ENCODE measurements at places on chromosomes 1 and 21.

DNA sequence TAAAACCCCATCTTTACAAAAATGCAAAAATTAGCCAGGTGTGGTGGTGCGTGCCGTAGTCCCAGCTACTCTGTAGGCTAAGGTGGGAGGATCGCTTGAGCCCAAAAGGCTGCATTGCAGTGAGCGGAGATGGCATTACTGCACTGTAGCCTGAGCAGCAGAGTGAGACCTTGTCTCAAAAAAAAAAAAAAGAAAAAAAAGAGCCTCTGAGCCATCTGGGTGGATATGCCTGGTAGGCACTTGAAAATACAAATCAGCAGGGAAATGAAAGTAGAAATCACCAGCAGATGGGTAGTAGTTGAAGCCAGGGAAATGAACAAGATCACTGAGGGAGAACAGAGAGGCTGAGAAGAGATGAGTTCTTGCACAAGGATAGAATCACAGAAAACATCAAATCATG, 131.0 kb upstream of the HMCN1 start:
- no peak for DNase-seq

DNA sequence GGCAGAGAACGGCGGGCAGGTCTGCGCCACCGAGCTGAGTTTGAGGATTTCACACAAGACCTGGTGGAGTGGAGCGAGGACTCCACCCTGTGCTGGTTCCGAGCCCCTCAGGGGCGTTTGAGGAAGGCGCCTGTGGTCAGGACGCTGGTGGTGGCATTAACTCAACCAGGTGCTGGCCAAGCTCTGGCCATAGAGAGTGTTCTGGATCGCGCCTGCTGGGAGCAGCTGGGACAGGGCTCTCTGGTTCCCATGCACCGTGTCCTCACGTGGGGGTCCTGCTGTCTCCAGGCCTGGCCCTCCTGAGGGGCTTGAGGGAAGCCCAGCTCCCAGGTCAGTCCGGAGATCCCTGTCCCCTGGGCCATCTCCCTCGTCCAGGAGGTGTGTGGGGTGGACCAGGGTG, 24.8 kb upstream of the TTC34 start:
- no peak for DNase-seq

GRCh38 chr1:94846308-94846707, 26.2 kb downstream of the SLC44A3 start:
- DNase-seq: no peak

- DNase-seq: no peak
Observed at GRCh38 chr1:12338017-12338416, 108.2 kb downstream of the VPS13D start.

GRCh38 chr1:92323473-92324453, 24.9 kb downstream of the RPAP2 start:
- no peak for DNase-seq

DNA sequence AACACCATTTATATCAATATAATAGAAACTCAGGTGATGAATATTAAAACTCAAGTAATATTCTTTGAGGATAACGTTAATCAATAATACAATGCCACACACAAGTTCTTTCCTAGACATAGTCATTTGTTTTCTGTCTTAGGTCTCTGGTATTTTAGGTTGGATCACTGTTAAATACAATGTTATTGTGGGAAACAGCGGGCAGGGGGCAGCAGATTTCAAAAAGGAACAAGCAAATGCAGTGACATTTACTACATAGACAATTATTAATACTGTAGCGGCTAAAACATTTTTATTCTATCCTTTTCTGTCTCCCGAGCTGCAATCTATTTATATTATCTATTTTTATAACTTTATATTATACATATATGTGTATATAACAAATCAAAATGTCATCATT, 186.4 kb upstream of the ZNHIT6 start:
- peak; percentile 0 for DNase-seq

GRCh38 chr1:87880764-87881163, 552.1 kb downstream of the LMO4 start:
- DNase-seq: no peak

- DNase-seq: no peak
Observed at GRCh38 chr1:241593186-241593585, 47.0 kb downstream of the CHML start.

GRCh38 chr1:53696990-53697389, 42.0 kb downstream of the GLIS1 start:
- DNase-seq: no peak

GRCh38 chr1:204123376-204123775, 28.5 kb downstream of the ETNK2 start:
- DNase-seq: no peak

DNA sequence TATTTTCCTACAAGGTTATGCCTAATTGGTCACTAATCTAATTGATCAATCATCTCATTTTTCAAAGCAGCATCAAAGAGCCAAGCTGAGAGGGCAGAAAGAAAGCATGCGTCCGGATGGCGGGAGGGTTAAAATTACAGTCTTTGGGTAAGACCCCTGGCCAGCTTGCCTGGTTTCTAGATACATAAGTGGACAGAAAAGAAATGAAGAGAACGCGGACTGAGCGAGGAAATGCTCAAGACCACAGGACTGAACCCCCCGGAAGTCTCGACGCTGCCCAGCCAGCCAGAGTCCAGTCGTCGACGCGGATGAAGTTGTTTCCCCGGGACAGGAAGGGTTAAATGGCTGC, 297.2 kb downstream of the OMA1 start:
- no peak for DNase-seq

GRCh38 chr1:116886291-116886878, 23.3 kb upstream of the PTGFRN start:
- DNase-seq: no peak

GRCh38 chr1:53681351-53681976, 57.5 kb downstream of the GLIS1 start:
- DNase-seq: no peak

DNA sequence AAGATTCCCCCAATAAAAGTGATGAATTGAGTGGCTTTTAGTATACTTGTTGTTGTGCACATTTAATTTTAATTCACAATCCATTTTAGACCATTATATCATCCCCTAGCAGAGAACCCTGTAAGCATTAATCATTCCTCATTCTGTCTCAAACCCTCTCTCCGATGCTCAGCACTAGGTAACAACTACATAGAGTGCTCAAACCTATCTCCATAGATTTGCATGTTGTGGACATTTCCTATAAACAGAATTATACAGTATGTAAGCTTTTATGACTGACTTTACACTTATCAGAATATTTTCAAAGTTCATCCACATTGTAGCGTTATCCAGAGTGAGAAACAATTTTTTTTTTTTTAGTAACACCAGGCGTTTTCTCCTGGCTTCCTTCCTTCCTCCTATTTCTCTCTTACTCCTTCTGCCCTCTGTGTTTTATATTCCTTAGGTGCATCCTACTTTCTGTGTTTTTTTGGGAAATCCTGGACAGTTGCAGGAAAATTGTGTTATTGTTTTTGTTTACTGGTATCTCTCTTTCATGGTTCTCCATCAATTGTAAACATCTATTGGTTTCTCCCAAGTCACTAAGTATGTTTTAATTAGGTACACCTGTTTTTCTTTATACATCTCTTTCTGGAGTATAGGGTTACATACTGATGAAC, 1528.0 kb upstream of the TPTE start:
- no peak for DNase-seq

DNA sequence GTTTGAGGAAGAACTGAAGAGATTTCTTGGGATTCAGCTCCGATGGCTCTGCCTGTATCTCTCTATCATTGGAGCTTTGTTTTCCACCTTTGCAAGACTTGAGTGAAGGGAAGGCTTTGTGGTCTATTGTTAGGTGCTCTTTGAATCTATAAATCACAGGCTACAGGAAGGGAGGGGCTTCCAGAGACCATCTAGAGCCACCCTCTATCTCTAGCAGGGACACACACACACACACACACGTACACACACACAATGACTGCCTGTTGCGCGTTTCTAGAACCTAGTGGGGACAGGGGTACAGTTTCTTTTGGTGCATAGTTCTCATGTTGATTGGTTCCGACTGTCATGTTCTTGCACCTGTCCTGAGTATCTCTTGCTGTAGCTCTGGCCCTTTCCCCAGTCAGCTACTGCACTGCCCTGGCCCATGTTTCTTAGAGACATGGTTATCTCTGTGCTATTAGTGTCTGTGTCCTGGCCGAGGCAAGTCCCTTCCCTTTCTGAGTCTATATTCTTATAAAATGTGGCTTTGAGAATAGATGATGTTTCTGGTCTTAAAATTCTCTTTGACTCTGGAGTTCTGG, 60.7 kb downstream of the MAN1C1 start:
- DNase-seq: no peak

DNA sequence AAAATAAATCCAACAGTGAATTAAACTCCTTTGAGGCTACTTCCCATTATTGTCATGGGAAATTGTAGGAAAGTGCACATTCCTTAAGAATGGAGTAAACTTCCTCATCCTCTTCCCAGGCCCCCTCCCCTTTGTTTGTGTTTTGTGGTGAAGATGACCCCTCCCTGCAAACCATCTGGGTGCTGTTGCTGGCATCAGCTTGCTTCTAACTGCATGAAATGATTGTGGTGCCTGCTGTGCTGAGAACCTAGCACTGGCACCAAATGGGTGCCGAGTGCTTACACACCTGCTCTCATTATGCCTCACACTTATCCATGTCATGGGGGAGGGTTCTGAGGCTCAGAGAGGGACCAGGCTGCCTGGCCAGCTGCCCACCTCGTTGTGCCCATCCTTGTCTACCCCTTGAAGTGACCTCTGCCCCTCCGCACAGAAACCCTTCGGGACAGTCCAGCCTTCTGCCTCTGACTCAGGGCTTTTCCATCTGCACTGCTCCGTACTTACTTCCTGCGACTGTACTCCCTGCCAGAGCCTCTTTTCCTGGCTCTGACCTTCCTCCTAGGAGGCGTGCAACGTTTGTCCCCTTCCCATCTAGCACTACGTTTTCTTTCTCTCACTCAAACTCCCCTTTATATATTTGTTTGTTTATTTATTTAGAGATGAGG, 30.6 kb downstream of the CAPN2 start:
- no peak for DNase-seq

- DNase-seq: no peak
Observed at GRCh38 chr1:217012659-217013058, 289.4 kb upstream of the ESRRG start.

DNA sequence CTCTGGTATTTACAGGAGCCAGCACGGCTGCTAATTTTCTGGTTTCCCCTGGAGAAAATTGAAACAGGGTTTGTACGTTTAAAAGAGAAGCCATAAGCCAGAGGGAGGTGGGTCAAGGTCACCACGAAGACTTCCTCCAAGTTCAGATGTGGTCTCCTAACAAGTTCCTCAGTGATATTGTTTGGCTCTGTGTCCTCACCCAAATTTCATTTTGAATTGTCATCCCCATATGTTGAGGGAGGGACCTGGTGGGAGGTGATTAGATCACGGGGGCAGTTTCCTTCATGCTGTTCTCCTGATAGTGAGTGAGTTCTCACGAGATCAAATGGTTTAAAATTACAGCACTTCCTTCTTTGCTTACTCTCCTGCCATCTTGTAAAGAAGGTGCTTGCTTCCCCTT, 295.4 kb upstream of the DAB1 start:
- no peak for DNase-seq

GRCh38 chr1:201422436-201423030, 1.0 kb upstream of the TNNI1 start:
- no peak for DNase-seq

GRCh38 chr1:150537732-150538684, 11.2 kb upstream of the ADAMTSL4 start:
- no peak for DNase-seq

- DNase-seq: no peak
Observed at GRCh38 chr1:3205815-3206214, 136.8 kb downstream of the PRDM16 start.

GRCh38 chr1:92372164-92372563, 73.3 kb downstream of the RPAP2 start:
- DNase-seq: no peak

DNA sequence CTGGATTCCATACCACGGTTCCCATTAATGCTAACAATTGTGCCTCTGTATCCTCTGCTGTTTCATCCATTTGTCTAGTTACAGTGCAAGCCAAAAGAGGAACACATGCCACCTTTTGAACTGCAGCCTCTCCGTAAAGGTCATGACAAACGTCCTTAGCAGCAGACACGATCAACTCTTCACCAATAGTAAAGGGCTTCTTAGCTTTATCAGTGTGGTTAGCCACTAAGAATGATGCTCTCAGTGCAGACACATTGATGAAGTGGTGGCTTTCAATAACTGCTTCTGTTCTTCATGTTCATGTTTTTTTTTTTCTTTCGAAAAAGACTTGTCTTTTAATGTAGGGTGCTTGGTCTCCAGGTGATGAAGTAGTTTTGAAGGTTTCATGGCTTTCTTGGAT, 14.3 kb downstream of the XPR1 start:
- DNase-seq: no peak

DNA sequence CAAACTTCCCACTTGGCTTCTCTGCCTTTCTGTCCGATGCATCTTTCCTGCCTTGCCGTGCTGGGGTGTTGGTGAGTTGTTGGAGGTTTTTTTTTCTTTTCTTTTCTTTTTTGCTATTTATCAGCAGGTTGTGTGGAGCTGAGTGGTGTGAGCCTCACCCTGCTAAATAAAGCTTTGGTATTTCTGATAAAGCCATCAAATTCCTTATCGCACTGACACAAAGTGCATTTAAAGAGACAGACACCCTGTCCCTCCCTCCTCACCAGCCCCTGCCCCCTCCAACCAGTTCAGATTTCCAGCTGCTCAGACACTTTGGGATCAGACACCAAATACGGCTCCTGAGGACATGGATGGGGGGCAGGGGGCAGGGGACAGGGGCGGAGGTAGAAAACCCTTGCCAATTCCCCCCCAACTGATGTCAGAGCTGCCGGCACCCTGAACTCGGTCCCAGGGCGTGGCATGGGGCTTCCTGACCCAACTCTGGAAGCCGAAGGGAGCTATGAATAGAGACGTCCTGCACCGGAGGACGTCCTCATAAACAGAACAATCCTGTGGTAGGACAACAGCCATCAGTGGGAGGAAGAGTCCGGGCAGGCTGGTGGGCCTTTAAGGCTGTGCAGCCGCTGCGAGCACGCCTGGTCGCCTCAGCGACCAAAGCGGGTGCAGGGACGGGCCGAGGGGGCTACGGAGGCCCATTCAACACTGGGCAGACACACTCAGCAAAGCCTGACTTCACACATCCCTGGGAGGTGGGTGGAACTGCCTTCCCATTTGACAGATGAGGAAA, 79.0 kb downstream of the CASZ1 start:
- DNase-seq: no peak

- no peak for DNase-seq
Observed at GRCh38 chr1:71586030-71586429, 505.2 kb upstream of the ZRANB2 start.

GRCh38 chr1:116256875-116257274, 116.2 kb upstream of the ATP1A1 start:
- DNase-seq: no peak

- no peak for DNase-seq
Observed at GRCh38 chr1:156214024-156214748, 1.4 kb downstream of the PMF1 start.

DNA sequence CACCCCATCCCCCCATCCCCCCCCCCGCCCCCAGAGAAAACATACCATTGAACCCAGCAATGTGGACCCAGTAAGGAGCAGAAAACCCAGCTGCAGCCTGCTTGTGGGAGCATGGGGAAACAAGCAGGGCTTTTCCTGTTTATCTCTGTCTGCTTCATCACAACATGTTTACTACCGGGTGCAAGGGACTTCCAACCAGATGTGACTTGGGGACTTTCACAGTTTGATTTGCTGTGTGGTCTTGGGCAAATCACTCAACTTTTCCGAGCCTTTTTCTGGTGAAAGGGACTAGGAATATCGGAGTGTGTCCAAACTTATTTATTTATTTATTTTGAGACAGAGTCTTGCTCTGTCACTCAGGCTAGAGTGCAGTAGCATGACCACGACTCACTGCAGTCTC, 3.2 kb downstream of the TMCC2 start:
- no peak for DNase-seq

- no peak for DNase-seq
Observed at GRCh38 chr1:100127226-100127625, 5.5 kb downstream of the SASS6 start.
